ENCODE measurements at places on chromosomes 7 and 10.

GRCh38 chr10:84265418-84265817 lies 20.6 kb downstream of the RGR start:
- no peak for DNase-seq

- DNase-seq: no peak
These were observed 138.8 kb upstream of the UNC5B start for GRCh38 chr10:71073451-71074175.

- no peak for DNase-seq
These were observed 612.9 kb downstream of the DNAJB6 start for GRCh38 chr7:157949711-157950110.

DNA sequence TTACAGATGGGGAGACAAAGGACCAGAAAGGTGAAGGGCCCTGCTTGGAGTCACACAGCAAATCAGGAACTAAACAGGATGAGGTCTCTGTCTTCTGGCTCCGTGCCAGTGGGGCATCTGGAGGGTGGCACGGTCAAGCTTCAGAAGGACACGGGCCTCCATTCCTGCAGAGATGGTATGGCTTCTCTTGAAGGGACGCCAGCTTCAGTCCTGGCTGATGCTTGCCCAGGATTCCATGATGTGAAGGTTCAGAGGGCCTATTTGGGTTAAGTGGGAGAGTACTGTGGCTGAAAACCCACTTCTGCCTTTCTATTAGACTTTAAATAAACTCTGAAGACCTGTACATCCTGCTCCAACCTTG lies 6.1 kb downstream of the RAMP3 start:
- DNase-seq: no peak

DNA sequence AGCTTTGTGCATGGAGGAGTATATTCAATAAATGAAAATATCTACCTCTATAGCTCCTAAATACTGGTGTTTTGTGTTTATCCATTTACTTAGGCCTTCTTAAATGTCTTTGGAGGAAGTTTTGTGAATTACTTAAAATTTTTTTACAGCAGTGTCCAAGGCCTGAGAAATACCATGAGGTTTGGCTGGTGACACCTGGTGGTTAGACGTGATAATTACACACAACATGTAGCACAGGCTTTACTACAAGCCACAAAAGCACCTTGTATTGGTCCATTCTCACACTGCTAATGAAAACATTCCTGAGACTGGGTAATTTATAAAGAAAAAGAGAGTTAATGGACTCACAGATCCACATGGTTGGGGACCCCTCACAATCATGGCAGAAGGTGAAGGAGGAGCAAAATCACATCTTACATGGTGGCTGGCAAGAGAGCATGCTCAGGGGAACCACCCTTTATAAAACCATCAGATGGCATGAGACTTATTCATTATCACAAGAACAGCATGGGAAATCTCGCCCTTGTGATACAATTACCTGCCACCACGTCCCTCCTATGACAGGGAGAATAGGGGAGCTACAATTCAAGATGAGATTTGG lies 20.6 kb downstream of the HYAL4 start:
- peak; percentile 23 for DNase-seq

- DNase-seq: no peak
These were observed 12.6 kb upstream of the C10orf95 start for GRCh38 chr10:102463983-102464382.

GRCh38 chr10:90179696-90180407 lies 478.5 kb downstream of the KIF20B start:
- peak; percentile 51 for DNase-seq

DNA sequence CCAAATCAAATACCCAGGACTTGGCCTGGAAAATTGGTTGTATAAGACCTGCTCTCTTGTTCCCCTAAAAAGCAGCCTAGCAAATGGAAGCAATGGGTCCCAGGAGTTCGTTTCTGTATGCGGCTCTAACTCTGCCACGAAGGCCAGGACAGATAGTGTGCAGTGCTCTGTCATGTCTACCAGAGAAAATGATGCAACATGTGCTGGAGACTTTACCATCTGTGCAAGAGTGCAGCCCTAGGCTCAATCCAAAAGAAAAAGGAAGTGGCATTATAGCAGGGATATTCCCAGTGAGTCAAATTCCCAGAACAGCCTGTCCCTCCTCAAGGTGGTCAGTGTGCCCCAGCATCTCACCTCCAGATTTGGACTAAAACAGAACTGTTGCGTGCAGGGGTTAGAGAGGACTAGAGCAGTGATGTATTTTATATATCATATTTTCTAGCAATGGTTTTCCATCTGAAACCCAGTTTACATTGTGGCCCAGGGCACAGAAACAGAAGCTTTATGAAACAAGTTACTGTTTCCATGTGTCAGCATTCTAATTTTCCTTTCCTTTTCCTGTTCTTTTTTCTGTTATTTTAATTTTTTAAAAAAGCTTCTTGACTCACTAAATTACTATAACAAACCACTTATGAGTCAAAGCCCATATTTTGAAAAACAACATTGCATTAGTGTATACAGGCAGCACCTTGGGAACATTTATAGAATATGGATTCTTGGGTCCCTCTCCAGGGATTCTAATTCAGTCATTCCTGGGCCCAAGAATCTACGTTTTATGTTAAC lies 311.2 kb downstream of the RNLS start:
- DNase-seq: no peak

DNA sequence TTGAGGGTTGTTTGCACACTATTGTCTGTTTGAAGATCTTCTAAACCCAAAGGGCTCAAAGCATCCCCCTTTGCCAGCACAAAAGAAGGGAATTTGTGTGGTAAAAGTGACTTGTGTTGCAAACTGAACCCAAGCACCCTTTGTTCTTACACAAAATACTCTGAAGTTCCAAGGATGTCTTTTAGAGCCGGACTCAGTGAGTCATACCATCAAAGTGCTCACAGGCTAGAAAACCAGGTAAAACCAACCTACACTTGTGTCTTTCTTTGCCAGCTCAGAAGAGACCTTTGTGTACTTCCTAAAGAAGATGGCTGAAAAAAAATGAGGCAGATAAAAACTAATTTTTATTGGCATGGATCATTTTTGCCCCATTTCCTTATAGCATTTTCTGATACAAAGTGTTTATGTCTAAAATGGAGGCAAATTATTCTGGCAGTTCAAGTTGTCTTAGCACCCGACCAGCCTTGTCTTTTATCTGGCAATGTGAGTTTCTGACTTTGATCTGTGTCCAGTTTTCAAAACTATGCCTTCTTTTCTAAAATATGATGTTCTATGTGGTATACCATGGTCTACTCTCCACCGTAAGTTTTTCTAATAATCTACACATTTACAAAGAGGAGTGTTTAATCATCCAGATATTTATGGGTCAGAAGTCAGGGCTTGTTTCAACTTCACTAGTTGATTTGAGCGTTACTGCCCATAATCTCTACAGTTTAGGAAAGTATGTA lies 128.4 kb upstream of the FZD1 start:
- no peak for DNase-seq

GRCh38 chr10:113412161-113412560 lies 140.7 kb upstream of the HABP2 start:
- DNase-seq: peak; percentile 11

GRCh38 chr7:157019718-157020451 lies 9.4 kb upstream of the MNX1 start:
- no peak for DNase-seq

GRCh38 chr10:64426745-64427144 lies 905.5 kb downstream of the REEP3 start:
- DNase-seq: no peak

GRCh38 chr10:31683682-31684081 lies 244.9 kb downstream of the ARHGAP12 start:
- DNase-seq: no peak

GRCh38 chr10:76675951-76676587 lies 961.5 kb downstream of the KCNMA1 start:
- DNase-seq: peak; percentile 32

DNA sequence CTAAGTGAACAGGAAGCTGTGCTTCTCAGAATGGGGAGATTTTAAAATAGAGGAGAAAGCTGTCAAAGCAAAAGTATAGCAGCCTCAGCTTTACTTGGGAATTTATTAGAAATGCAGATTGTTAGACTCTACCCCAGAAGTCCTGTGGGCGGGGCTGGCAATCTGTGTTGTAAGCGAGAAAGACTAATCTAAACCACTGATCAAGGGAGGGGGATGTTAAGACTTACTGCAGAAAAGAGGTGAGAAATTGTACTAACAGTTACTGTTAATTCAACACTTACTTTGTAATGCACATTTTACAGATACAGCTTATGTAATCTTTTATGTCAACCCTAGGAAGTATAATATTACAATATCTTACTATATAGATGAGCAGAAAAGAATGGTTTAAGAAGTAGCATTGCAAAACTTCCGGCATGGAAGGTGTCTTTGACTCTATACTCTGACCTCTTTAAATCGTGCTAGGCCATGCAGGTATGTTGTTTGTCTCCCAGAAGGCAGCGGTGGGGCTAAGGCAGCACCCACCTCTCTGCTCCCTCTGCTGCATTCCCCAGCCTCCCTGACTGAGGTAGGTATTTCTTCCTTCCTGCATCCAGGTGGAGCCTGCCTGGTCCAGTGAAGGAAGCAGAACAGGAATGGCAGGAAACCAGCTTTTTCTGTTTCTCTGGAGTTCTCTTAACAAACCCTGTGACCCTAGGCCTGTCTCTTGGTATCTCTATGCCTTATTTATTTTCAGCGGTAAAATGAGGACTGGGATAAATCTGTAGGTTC lies 462.2 kb downstream of the AUTS2 start:
- DNase-seq: no peak

DNA sequence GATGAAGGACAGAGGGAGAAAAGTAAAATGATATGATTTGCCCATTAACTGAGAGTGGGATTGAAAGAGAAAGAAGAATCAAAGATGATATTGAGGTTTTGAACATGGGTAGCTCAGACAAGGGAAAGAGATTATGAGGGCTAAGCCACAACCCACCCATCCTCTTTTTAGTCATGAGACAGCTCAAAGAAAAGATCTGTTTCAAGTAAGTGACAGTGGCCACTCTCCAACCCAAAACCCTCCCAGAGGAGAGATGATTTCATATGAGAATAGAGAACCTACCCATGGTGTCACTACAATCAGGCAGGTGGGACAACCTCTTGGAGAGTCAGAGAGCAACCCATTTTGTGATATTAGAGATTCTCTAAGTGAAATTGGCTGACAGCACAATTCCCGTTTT lies 32.2 kb downstream of the PLXNA4 start:
- no peak for DNase-seq

- no peak for DNase-seq
These were observed 64.5 kb downstream of the NAMPT start for GRCh38 chr7:106220307-106220706.

DNA sequence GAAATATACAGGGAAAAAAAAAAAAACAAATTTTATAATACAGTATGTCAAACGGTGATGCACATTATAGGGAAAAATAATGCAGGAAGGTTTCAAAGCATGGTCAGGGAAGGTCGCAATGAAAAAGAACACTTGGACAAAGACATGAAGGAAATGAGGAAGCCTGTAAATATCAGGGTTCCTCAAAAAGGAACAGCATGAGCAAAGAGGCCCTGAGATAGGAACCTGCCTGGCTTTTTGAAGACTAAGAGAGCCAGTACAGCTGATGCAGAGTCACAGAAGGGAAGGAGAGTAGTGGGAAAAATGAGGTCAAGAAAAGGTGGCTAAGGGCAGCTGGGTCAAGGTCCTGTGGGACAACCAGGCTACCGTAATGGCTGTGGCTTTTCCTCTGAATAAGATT lies 1.9 kb downstream of the VPS41 start:
- no peak for DNase-seq

- no peak for DNase-seq
These were observed 38.4 kb downstream of the PTPRE start for GRCh38 chr10:127945341-127945758.

- no peak for DNase-seq
These were observed 312.1 kb upstream of the MEOX2 start for GRCh38 chr7:15998617-15999016.

GRCh38 chr10:4429571-4429970 lies 396.4 kb upstream of the AKR1E2 start:
- DNase-seq: no peak

- peak; percentile 66 for DNase-seq
These were observed 11.6 kb downstream of the PANK1 start for GRCh38 chr10:89633484-89633883.

DNA sequence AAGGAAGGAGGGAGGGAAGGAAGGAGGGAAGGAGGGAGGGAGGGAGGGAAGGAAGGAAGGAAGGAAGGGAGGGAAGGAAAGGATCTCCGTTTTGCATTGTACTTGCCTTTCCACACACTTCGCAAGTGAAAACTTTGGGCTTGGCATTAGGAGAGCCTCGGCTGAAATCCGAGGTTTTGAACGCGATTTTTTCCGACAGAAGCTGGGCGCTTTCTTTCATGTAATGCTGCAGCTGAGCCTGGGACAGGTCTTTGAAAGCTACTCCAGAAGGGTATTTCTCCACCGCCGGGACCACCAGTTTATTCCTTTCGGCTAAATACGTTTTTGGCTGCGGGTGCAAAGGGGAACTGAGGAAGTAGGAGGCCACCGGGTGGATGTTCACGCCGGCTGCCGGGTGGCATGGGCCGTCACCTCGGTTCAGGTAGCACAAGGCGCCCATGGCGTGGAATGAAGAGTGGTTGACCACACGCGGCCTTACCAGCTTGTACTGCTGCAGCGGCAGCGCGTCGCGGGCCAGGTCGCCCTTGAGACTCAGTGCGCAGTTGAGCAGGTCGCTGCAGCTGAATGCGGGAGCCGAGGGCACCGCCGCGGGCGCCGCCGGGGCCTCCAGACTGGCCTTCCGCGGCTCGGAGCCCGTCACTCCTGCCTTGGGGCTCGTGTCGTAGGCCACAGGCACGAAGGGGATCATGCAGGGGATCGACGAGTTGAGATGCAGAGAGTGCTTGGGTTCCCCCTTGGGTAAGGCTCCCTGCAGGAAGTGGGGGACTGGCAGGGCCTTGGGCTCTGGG lies 825 bp downstream of the FEZF1 start:
- DNase-seq: no peak

DNA sequence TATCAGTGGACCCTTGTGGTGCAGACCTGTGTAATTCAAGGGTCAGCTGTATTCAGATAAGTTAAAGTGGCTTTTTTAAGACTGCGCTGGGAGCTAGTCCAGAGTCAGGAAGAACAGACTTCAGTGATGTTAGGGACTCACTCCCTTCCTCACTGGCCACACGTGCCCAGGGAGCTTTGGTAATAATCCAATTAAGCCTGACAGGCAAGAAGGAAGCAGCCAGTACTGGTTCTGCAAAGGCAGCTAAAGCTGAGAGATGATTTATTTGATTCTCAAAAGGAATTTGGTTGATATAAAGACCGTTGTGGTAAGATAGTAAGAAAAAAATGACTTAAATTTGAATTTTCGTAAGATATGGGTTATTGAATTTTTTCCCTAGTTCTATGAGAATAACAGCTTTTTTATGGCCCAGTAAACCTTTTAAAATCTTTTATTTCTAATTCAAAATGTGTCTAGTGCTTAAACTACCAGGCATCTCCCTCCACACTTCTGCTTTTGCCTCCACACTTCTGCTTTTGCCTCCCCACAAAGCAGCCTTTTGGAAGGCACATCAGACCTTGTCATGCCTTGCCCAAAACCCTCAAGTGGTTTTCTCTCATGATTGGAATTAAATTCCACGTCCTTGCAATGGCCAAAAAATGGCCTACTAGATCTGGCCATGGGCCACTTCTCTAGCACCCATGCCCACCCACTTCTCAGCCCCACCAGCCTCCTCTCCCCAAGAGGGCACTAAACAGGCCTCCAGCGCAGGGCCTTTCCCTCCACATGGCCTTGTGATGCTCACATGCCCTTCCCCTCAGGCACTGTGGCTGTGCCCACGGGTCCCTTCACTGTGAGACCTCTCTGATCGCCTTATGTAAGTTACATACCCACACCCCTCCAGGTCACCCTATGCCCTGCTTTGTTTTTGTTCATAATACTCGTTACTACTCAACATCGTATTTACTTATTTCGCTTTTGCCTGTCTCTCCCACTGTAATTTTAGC lies 92.5 kb downstream of the POU6F2 start:
- DNase-seq: no peak
